ENCODE measurements at places on chromosomes 11 and 22. TPM values are rescaled to one million over a fixed set of nuclear protein-coding genes. Genes with fewer than 3 reads are reported as not detected.

GRCh38 chr11:14764579-14765527 lies 121.2 kb downstream of the PDE3B start:
- DNase-seq: no peak

DNA sequence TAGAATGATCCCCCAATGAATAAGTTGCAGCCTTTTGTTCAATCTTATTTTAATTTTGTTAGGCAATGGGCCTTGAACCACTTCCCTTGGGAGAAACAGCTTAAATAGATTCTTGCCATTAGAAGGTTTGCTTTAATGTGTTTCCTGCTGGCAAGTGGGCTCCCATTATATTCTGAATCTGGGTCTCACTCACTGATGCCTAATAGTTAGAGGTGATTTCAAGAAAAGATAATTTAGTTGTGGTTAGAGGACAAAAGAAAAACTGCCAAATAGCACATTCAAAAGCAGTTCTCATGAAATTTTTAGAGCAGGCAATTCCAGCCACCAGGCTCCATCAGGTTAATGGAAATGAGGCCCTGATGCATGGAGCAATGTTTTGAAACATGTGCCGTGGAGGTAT lies 362.6 kb upstream of the CHORDC1 start:
- no peak for DNase-seq

GRCh38 chr22:46229701-46230100 lies 20.4 kb downstream of the CDPF1 start:
- no peak for DNase-seq

DNA sequence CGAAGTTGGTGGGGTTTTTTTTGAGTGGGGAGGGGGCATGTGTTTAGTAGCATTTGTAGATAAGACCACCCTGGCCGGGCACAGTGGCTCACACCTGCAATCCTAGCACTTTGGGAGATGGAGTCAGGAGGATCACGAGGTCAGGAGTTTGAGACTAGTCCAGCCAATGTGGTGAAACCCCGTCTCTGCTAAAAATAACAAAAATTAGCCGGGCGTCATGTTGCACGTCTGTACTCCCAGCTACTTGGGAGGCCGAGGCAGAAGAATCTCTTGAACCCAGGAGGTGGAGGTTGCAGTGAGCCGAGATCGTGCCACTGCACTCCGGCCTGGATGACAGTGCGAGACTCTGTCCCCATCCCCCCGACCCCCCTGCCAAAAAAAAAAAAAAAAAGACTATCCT lies 34.6 kb downstream of the CECR2 start:
- DNase-seq: peak; percentile 38

GRCh38 chr11:132466983-132467382 lies 1065.3 kb downstream of the OPCML start:
- DNase-seq: no peak

GRCh38 chr22:32203181-32204039 lies 1.5 kb downstream of the RFPL2 start:
- no peak for DNase-seq

- DNase-seq: no peak
Measured at GRCh38 chr11:32437495-32438345, 2.4 kb upstream of the WT1 start.

GRCh38 chr22:29740216-29740615 lies 20.4 kb downstream of the CABP7 start:
- DNase-seq: no peak

DNA sequence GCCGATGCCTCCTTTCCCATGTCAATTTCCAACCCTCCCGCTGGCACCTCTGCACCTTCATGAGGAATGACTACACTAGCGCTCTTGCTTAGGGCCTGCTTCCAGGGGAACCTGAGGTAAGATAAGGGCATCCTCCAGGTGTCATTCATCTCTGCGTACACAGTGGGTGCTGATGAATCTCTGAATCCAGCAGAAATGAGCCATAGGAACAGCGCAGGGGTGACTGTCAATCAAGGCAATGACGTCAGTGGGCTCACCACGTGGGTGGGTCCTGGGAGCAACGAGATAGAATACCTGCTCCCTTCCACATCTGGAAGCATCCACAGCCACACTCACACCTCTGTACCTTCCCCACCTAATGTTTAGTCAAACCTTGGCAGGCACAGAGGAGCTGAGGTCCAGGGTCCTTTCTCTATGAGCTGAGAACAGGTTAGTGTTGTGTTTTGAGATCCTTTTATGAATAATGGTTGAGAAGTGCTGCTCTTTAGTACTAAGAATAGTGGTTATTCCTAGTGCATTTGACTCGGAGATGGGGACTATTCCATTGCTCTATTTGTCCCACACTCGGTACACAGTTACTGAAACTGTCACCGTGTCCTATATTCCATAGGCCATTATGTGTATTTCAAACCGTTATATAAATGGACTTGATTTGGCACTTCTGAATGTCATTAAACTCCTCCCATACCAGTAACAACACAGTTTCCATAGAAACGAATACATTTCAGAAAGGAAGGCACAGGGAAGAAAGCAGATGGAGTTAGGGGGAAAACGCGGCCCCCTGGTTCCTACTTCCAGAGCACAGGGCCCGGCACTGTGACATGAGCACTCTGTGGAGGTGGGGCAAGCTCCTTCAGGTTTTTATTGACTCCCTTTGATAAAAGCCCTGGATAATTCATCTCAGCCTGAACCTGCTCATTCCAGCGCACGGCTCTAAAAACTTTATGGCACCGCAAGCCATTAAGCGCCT lies 193.4 kb downstream of the ST3GAL4 start:
- DNase-seq: no peak

DNA sequence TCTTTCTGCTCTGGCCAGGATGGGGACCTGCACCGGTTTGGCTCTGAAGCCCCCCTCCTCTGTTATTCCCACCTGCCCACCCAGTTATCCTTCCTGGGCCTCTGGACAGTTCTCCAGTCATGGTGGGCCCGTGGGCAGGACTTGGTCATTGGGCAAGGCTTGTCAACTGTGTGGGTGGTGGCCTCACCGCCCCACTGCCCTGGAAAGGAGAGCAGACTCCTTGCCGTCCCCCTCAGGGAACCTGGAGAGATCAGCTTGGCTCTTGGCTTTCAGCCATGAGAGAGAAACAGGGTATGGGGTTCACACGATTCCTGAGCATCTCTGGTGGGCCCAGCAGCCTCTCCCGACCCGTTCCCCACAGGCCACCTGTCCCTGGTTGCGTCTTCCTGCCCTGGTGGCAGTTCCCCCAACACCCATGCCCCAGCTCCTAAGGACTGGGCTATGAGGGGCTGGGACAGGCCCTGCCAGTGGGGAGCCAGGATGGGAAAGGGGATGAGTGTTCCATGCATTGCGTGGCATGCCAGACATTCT lies 92.3 kb downstream of the MORC2 start:
- DNase-seq: no peak

GRCh38 chr22:47032091-47032943 lies 269.9 kb downstream of the TBC1D22A start:
- no peak for DNase-seq

GRCh38 chr11:125551835-125552342 lies 17.4 kb upstream of the EI24 start:
- DNase-seq: no peak

- DNase-seq: peak; percentile 81
Measured at GRCh38 chr11:126339863-126340434, 15.5 kb upstream of the ST3GAL4 start.

DNA sequence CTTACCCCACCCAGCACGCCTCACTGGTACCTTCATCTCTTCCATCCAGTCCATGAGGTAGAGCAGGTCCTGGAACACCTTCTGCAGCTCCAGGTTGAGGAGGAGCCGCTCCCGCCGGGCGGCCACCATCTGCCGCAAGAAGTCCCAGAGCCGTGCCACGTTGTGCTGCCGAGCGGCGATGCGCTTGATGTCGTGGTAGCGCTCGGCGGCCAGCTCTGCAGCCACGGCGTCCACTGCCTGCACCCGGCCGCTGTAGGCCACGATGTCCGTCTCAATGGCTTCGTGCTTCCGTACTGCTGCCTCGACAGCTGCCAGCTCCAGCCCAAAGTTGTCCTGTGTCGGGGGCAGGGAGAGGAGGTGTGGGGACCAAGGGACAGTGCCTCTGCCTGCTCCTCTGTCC lies 21.5 kb downstream of the SPTBN2 start:
- no peak for DNase-seq

DNA sequence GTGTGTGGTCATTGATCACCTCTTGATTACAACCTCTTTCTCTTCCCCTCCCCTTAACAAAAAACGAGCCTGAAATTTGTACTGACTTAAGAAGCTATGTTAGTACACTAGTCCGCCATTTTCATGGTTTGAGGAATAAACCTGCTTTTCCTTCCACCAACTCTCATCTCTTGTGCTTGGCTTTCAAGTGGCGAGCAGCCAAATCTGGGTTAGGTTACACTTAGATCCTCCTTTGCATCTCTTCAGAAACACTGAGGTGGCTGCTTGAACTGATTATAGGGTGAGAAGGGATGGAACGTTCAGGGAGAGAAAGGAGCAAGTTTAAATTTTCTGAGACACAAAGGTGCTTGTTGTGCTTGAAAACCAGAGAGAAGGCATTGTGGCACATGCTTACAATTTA lies 2171.4 kb downstream of the LRRC4C start:
- DNase-seq: no peak

DNA sequence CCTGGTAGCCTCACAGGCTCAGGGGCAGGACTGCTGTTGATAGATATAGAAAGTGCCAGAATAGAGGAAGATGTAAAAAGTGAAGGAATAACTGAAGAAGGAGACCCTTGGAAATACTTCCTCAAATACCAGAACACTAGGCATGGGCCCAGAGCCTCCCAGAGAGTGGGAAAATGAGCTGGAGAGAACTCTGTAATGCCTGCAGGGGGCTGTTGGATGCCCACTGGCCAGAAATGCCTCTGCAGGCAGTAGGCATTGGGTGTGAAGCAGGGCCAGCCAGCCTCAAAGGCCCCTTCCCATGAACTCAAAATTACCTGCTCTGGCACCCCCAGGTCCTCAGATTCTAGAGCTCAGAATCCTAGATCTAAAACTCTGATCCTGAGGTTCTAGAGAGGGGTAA lies 15.1 kb downstream of the P2RY2 start:
- no peak for DNase-seq

- DNase-seq: no peak
Measured at GRCh38 chr22:31578171-31578570, 81.8 kb downstream of the SFI1 start.

DNA sequence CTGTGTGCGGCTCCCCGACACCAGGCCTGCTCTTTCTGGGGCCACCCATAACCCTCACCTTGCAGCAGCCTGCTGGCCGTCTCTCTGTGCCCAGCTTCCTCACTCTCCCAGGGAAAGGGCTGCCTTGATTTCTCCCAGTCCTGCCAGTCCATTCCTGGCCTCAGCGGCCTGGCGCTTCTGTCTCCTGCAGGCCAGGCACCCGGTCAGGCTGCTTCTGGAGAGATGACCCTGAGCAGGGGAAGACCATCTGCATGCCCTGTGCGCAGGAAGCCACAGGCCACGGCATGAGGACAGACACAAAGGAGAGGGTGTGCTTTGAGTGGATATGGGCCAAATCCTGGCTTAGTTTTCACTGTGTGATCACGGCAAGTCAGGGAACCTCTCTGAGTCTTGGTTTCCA lies 86.2 kb downstream of the TSPAN18 start:
- DNase-seq: no peak

DNA sequence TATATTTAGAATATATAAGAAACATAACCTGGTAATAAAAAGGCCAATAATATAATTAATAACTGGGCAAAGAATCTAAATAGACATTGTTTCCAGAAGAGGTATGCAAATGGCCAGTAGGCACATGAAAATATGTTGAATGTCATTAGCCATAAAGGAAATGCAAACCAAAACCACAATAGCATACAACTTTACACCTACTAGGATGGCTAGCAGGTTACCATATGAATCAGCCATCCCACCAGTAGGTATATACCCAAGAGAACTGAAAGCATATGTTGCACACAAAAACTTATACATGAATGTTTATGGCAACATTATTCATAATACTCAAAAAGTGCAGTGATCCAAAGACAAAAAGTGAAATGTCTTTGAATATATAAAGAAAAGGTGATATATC lies 2.7 kb upstream of the OR2D2 start:
- DNase-seq: no peak

DNA sequence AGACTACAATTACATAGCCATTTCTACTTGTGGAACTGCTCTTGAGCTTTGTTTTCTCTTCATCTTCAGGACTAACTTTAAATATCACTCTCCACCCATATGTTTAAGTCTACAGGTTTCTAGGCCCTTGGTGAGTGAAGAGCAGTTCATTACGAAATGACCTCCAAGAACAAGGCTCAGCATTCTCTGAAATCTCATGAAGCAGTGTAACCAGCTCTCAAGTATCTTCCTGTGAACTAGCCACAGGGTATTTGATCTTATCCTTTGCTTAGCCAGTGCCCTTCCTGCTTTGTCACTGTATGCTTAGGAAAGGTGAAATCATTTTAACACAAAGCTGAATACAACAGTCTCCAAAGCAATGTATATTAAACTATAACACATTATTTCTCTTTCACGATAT lies 20.4 kb upstream of the LYVE1 start:
- no peak for DNase-seq

- DNase-seq: no peak
Measured at GRCh38 chr11:116661056-116661455, 111.7 kb downstream of the BUD13 start.

GRCh38 chr11:126973051-126973450 lies 27.5 kb downstream of the KIRREL3 start:
- DNase-seq: no peak

DNA sequence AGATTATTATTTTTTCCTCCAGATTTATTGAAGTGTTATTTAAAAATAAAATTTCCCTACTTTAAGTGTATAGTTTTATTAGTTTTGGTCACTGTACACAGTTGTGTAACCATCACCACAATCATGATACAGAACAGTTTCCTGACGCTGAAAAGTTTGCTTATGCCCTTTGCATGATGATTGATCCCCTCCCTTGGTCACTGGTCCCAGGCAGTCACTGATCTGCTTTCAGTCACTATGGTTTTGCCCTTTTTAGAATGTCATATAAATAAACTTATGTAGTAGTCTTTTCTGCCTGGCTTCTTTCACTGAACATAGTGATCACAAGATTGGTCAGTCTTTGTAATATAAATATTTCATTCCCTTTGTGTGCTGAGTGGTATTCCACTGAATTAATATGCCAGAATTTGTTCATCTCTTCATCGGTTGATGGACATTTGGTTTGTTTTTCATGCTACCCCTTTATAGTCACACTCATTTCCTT lies 140.6 kb downstream of the SWAP70 start:
- DNase-seq: no peak

GRCh38 chr11:62153087-62153395 lies 29.2 kb downstream of the INCENP start:
- DNase-seq: no peak

GRCh38 chr22:36756746-36757655 lies 18.9 kb downstream of the IFT27 start:
- DNase-seq: no peak

OR10A2 gene
- not detected for total RNA-seq

CLDN5 gene
- total RNA-seq: not detected

ALDH3B1 gene
- 85.5 TPM for total RNA-seq

ADAMTS15 gene
- 7.1 TPM for total RNA-seq

SPON1 gene
- 1.1 TPM for total RNA-seq

OVOL1 gene
- not detected for total RNA-seq

PKNOX2 gene
- not detected for total RNA-seq

KRTAP5-11 gene
- total RNA-seq: not detected

RIC8A gene
- total RNA-seq: 115 TPM

ART1 gene
- not detected for total RNA-seq

DRD2 gene
- not detected for total RNA-seq

Data from Caki2 (cell line).